ENCODE measurements at places on chromosomes 1 and 21. TPM values are rescaled to one million over a fixed set of nuclear protein-coding genes. Genes with fewer than 3 reads are reported as not detected.
A peak's percentile ranks its signal among the peaks of the same experiment; 100 is the strongest.

The SLC25A33 gene
- 5.7 TPM for polyA plus RNA-seq

The SMAP2 gene
- polyA plus RNA-seq: 16.5 TPM

The SEMA4A gene
- 2.0 TPM for polyA plus RNA-seq

The CLDN8 gene
- polyA plus RNA-seq: not detected

The TMPRSS15 gene
- polyA plus RNA-seq: not detected

The REN gene
- polyA plus RNA-seq: not detected

The SEMA6C gene
- polyA plus RNA-seq: 141 TPM

The KCNJ9 gene
- polyA plus RNA-seq: not detected

The FHAD1 gene
- polyA plus RNA-seq: 0.07 TPM

The FCRL4 gene
- not detected for polyA plus RNA-seq

The KCNC4 gene
- 3.0 TPM for polyA plus RNA-seq

The AQP10 gene
- polyA plus RNA-seq: not detected

The FCAMR gene
- not detected for polyA plus RNA-seq

DNA sequence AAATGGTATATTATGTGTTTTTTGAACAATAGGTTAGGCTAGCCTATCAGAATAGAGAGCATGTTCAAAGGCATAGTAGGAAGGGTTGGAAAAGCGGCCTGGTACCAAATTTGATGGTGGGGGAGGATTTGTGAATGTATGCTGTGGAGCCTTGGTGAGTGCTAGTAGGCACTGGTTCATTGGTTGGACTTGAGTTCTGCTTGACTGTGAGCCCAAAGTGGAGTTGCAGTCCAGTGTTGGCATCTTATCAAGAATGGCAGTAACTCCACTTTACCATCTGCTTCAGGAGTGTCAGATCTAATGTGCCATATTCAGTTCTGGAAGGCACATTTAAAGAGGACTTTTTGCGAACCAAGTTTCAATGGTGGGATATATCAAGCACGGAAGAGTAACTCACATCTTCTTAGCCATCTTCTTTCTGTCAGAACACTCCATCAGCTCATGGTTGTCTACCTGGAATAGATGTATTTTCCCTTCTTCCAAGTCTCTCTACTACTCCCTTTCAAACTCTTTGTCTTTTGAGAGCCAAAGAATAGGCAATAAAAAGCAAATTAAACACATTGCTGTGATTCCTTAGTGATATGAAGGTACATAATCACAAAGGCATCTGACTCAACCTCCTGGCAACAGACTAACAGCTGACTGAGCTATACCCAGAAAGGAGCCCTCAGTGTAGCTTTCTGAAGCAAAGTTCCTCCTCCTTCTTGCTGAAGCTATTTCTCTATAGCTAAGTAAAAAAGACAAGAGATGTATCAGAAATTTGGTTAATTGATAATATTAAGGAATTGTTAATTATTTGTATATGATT is 21.7 kb downstream of the LRRC8B start:
- DNase-seq: no peak

- no peak for DNase-seq
Measured at GRCh38 chr21:43712268-43712942, 6.5 kb upstream of the PDXK start.

DNA sequence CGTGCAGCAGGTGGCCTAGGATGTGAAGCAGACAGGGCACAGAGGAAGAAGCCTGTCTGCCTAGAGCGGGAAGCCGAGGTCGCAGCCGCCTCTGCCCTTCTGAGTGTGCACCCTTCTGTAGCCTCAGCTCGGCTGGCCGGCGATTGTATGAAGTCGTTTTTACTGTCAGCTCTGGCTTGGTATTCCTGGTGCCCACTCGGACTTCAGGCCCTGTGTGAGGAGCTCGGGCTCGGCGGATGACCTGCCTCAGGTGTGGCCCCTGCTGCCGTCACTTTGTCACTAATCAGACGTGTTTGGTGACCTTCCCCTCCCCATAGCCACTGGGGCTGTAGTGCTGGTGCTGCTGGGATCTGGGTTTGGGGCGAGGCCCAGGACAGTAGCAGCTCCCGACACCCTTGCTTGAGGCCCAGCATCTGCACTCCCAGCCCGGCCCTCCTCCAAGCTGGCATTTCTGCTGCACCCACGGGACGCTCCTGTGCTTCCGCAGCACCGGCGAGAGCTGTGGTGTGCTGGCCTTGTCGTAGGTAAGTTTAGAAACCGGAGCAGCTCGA is 18.1 kb downstream of the SLX9 start:
- DNase-seq: peak; percentile 25

DNA sequence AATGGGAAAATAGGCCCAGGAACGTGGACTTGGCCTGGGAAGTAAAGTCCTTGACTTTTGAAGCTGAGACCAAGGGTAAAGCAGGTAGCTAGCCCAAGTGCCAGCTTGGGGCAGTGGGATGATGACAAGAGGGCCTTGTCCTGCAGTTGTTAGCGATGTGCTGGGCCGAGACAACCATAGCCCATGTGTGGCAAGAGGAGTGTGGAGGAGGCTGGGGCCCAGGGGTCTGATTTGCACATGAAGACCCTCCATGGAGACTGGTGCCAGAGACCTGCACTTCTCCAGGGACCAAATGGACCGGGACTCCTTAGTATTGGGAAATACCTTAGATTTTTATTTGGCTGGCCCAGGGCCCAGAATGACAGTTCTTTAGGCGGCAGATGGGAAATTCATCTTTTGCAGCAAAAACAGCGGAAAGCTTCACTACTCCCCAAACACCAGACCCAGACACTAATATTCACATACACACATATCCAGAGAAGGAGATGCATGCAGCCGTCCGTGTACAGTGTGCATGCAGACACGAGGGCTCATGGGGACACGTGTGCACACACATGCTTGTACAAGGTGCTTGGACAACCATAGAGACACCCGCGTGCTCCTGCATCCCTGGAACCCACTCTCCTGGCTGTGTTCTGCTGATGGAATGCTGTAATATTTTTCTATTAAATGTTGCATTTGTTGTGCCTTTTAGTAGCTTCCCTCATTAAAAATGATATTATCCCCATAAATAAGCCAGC is 78.1 kb upstream of the CSF3R start:
- DNase-seq: no peak

GRCh38 chr1:233244183-233244582 is 51.3 kb downstream of the PCNX2 start:
- no peak for DNase-seq

DNA sequence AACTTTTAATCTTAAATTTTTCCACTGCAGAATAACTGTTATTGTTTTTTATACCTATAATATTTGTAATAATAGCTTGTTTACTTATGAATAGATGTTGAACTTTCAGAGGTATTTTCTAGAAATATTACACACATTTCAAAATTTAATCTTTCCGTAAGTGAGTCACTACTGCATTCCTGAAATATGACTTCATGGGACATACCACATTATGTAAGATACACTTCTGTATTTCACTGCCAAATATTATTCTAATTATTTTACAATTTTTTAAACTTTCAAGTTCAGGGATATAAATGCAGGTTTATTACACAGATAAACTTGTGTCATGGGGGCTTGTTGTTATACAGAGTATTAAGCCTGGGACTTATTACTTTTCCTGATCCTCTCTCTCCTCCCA is 2220.5 kb downstream of the NCAM2 start:
- no peak for DNase-seq

GRCh38 chr1:155002464-155003226 is at the start of gene ZBTB7B:
ZBTB7B (plus strand) TSS chr1:155002802; CDS start chr1:155014661, 11,859 bp downstream.
- peak; percentile 55 for DNase-seq

- DNase-seq: no peak
Measured at GRCh38 chr1:2124446-2125198, 70.0 kb downstream of the FAAP20 start.

DNA sequence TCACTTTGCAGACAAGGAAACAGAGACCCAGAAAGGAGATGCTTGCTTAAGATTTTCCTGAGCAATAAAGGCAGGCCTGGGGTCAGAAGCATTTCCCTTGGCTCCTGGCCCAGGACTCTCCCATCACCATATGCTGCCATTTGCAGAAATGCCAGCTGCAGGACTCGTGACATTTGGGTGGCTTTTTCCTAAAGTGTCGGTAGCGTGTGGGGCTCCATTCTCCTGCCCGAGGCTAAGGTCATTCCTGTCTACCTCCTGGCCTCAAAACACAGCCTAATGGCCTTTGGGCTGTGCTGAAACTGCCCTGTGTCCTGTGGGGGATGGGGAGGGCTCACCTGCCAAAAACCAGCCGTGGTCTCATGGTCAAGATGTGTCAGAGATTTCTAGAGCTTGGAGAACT is 216.1 kb upstream of the EDN2 start:
- DNase-seq: no peak

DNA sequence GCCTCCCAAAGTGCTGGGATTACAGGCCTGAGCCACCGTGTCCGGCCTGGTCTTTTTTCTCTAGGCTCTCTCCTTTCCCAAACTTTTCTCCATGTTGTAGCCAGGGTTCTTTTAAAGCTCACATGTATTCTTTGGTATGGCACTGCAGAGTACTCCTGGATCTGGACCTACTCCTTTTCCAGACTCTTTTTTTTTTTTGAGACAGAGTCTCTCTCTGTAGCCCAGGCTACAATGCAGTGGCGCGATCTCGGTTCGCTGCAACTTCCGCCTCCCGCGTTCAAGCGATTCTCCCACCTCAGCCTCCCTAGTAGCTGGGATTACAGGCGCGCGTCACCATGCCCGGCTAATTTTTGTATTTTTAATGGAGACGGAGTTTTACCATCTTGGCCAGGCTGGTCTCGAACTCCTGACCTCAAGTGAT is 602 bp upstream of the MED18 start:
- peak; percentile 14 for DNase-seq

GRCh38 chr1:239288820-239289554 is 97.4 kb upstream of the CHRM3 start:
- no peak for DNase-seq

- no peak for DNase-seq
Measured at GRCh38 chr1:209627027-209627731, 25.0 kb downstream of the LAMB3 start.

GRCh38 chr1:71196685-71197084 is 115.8 kb upstream of the ZRANB2 start:
- DNase-seq: no peak

DNA sequence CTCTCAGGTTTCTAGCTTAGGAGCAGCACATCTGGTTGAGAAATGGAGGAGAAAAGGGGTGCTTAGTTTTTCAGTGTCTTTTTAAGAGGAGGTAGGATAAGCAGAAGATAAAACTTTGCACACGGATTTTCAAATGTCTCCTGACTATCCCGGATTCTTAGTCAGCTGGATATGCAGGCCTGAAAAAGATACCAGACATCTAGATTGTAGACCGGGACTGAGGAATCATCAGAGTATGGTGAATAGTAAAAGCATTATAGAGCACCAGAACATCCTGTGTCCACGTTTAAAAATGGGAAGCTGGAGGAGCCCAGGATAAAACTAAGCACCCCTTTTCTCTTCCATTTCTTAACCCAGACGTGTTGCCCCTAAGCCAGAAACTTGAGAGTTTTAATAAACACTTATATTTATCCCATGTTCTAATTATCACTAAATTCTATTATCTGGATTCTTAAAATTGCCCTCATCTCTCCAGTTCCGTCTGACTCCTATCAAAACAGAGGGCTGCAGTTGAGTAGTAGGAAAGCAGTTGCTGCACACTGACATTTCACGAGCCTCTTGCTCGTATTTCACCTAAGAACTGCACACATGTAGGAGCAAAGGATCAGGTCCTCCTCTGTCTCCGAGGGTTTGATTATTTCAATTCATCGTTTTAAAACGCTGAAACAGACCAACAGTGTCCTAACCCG is 609 bp downstream of the PIGK start:
- DNase-seq: no peak

- peak; percentile 23 for DNase-seq
Measured at GRCh38 chr1:156624814-156625435, 5.7 kb downstream of the HAPLN2 start.

DNA sequence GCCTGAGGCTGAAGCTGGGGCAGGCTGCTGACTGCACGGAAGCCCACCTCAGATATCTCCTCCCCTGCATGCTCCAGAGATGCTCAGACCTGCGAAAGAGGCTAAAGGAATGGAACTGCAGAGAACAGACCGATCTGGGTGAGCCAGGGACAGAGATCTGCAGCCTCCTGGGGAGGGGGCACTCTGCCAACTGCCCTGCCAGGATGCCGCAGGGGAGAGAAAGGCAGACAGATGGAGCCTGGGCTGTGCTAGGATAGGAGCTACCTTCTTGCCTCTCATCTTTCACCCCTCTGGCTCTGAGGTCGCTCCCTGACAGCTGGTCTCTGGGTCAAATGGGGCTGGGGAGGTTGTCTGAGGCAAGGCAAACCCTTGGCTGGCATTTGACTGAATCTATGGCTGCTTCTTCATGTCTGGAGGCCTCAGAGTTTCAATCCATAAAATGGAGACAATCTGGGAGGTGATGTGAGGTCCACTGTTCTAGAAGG is 238.2 kb downstream of the GRIK3 start:
- no peak for DNase-seq

- no peak for DNase-seq
Measured at GRCh38 chr1:81679942-81680341, 120.8 kb upstream of the ADGRL2 start.

DNA sequence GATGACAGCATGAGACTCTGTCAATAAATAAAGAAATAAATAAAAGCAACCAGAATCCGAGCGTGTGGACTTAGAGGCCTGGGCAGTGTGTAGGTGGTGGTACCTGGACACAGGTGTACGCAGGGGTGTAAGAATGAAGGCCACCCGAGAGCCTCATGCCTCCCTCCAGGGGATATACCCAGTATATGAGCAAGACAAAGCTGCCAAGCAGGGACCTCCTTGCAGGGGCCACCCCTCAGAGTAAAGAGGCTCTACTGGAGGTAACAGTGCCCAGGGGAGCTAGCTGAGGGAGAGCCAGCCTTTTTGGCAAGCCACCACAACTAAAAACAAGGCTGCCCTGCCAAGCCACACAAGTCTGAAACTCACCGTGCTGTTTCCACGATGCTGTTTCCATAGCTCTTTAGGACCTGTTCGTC is 179.2 kb upstream of the RAB4A start:
- no peak for DNase-seq

DNA sequence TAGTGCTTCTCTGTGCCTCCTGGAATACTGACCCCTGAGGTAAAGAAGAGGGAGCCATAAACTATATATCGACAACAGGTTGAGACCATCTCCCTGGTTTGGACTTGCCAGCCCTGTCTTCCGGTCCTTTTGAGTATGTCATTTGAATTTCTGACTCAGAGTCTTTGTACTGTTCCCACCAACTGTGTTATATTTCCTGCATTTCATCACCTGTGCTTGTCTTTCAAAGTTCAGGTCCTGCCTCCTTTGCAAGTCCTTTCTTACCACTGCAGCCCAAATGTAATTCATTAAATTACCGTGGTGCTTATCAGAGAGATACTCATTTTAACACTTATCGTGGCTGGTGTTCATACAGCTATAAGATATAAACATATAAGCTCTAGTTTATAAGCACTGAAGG is 10.7 kb downstream of the AK5 start:
- DNase-seq: no peak

Measured in heart right ventricle (tissue), 16 donors.